Inflammatory macrophage (primary cell): ENCODE measurements at places on chromosomes 16 and 17.

- no peak for DNase-seq
Measured at GRCh38 chr16:83651871-83652270, 155.9 kb upstream of the HSBP1 start.

- no peak for DNase-seq
Measured at GRCh38 chr16:88923926-88924833, 52.8 kb downstream of the CBFA2T3 start.

- no peak for DNase-seq
Measured at GRCh38 chr16:21226749-21227148, 6.8 kb upstream of the ANKS4B start.

- peak; percentile 8 for DNase-seq
Measured at GRCh38 chr16:66924527-66925321, 611 bp downstream of the RRAD start.

GRCh38 chr17:3558603-3559269 lies 1.1 kb upstream of the TRPV3 start:
- DNase-seq = no peak

DNA sequence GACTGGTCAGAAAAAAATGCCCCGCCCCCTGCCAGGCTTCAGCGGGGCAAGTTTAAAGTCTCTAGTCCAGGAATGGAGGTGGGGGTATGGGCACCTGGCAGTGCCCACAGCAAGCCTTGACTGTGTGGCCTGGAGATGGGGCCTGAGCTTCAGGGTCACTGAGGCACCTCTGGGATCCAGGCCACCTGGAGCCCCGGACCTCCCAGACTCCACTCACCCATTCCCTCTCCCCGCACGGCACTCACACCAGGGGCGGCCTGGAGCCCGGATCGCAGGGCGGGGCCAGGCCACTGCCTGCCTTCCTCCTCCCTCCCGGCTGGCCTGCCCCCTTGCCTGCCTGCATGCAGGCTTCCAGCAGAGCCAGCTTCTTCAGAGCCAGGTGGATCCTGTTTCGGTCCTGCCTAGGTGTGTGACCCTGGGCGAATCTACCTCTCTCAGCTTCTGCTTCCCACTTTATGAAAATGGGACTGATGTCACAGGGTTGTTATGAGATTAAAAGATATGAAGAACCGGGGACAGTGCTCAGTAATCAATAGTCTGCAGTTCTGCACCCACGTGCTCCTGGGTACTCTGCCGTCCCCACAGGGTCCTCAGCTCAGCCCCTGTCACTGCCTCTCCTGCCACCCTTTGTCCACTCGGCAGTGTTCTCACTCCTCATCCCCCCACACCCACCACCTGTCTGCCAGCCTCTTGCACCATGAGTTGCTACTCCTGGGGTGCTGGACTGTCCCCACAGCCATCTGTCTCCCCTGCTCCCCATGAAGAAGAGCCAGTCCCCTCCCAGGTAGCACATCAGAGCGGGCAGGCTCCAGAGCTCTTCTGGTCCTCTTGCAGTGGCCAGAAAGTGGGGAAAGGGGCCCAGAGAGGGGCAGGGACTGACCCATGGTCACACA lies 1.2 kb upstream of the TCAP start:
- DNase-seq = no peak

GRCh38 chr17:61537264-61537771 lies 53.7 kb downstream of the NACA2 start:
- no peak for DNase-seq

DNA sequence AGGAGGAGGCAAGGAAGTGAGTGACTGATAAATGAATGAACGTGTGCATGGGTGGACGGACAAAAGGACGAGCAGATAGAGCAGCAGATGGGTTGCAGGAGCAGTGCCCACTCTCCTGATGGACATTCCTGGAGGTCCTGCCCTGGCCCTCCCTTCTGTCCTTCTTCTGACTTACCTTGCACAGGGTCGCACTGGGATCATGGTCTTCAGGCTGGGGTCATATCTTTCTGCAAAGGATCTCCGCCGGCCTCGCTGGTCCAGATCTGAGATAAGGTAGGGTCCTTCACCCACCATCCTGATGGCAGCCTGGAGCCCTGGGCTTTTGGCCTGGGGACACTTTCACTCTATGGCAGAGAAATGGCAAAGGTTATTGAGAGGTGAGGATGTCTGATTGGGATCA lies 9.7 kb downstream of the ABCC12 start:
- DNase-seq = no peak

- DNase-seq = no peak
Measured at GRCh38 chr16:66278604-66279262, 87.8 kb upstream of the CDH5 start.

- DNase-seq = no peak
Measured at GRCh38 chr16:84307209-84307954, 12.7 kb downstream of the WFDC1 start.

DNA sequence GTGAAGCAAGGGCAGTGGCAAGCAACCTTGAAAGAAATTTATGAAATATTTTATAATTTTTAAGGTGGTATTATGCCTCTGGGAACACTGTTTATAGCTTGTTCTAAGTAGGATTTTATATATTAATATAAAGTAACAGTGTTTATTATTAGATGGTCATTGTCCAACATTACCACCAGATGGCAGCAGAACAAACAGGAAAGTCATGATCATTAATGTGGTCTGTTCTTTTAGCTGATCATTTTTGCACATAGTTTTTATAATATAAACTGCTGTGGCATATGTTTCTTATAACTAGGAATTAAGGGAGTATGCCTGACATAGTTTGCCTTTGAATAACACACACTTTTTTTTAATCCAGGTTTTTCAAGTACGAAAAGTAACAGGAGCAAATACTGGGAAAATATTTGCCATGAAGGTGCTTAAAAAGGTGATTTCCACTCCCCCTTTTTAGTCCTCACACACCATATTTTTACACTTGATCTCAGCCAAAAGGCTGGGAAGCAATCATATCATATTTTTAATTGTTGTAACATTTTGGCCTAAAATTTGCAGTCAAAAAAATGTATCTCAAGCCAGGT lies 21.4 kb downstream of the RPS6KB1 start:
- peak; percentile 28 for DNase-seq

DNA sequence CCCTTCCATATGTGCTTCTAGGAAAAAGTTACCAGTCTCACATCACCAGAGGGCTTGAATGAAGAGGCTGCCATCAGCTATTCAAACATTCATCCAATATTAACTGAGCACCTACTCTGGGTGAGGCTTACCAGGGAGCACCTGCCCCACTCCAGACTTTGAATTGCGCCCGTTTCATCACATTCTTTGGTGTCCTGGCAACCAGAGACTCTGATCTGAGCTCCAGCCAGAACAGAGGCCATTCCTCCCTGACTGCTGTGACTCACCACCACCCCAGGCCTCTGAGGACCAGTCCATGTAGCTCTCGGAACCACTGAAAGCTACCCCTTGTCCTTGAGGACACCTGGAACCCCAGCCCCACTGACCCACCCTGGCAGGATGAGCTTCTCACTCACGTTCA lies at the start of gene C16orf96:
Gene C16orf96, plus strand, starts transcription at position 229 of the 400 bp plus-strand sequence. Its CDS starts 150 bp downstream, at position 379.
- DNase-seq = no peak

- no peak for DNase-seq
Measured at GRCh38 chr17:6162892-6163291, 92.7 kb downstream of the WSCD1 start.

GRCh38 chr16:66476328-66477027 lies 49.4 kb downstream of the BEAN1 start:
- peak; percentile 14 for DNase-seq
